ENCODE measurements at places on chromosomes 5 and 9.

GRCh38 chr9:71793386-71794105 is 25.2 kb upstream of the CEMIP2 start:
- no peak for DNase-seq

- no peak for DNase-seq
Observed at GRCh38 chr5:79691007-79691406, 1.4 kb downstream of the CMYA5 start.

- DNase-seq = peak; percentile 39
Observed at GRCh38 chr9:3511551-3511950, 14.2 kb downstream of the RFX3 start.

DNA sequence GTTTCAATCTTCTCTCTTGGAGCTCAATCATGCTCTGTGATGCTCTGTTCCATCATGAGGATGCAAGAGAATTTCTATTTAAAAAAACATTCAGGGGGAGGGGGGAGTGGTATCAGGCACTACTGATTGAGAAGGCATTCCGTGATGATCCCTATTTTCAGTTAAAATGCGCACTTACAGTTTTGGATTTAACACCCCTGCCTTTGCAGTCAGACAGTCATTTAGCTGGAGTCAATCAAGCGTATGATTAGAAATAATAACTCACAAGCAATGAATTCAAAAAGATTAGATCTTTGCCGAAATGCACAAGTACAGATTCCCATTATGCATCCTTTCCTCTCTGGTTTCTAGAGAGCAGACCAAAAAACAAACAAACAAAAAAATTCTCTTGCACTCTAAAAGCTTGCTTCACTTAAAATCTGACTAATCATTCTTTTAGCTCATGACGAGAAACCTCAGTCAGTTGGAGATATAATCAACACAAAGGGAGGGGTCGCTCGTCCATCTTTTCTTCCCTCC is 55.4 kb downstream of the EFNA5 start:
- DNase-seq = no peak

- no peak for DNase-seq
Observed at GRCh38 chr9:38700695-38701094, 19.2 kb downstream of the FAM240B start.

GRCh38 chr5:1657161-1657741 is 133.5 kb upstream of the LPCAT1 start:
- DNase-seq = no peak

DNA sequence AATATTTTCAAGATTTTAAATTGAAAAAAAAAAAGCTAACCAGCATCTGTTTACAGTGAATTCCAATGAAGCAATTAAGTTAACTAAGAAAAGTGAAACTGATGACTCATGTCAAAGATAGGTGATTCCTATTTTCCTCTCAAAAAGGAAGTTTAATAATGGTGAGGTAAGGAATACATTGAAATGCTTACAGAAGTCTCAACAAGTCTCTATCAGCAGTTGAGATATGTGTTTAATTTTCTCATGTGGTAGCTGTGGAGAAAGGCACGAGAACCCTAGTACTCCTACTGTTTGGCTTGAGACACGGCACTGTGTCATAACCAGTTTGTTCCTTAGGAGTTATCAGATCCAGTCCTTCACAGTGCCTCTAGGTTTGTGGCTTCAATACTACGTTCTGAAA is 114.5 kb downstream of the SLC25A46 start:
- no peak for DNase-seq

DNA sequence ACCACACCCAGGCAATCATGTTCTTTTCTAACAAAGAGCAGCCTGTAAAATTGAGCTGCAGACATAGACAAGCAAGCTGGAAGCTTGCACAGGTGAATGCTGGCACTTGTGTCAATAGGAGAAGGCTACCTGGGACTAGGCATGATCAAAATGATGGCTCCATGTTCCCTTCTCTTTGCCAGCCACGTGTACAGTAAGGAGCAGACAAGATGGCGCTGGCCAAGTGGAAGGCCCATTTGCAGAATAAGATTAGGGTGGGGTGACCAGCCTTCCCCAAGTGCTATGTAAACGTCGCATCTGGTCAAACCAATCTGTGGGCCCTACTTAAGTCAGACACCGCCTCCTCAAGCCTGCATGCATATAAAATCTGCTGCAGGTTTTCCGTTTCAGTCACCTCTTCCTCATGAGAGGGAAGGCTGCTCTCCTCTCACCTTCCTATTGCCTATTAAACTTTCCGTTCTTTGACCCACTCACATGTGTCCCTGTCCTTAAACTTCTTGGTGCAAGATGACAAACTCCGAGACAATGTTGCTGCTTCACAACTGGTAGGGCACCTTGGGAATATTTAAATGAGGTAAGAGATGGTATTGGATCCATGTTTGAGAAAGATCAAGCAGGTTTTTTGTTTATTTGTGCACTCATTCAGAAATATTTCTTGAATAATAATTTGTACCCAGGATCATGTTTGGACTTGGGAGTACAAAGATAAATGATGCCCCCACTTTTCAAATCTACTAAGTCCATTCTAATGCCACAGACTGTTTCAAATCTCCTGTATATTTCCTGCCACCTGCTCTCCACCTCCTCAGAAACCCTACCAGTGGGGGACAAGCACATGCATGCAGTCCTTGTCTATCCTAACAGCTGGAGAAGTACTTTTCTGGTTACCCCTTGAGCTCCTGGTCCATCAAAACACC is 30.7 kb upstream of the TGFBR1 start:
- DNase-seq = no peak

Data from NB4 (cell line).